Endothelial cell (in vitro differentiated cells): ENCODE measurements at places on chromosomes 4 and X.

GRCh38 chr4:99821918-99822503 is 5.4 kb downstream of the DAPP1 start:
- no peak for DNase-seq

DNA sequence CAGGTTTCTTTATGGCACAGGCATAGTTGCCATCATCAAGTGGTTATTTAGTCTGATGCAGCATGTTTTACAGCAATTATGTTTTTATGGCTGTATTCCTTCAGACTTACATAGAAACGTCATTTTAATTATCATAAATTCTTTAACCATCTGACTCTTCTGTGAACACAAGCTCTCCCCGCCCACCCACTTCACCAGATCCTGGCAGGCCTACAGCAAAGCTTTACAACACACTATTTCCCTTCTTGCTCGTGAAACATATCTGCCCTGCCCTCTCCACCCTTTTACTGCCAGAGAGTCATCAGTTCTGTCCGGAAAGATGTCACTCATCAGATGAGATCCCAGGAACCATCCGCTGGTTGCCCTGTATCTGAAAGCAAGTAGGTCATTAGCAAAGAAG is 120.5 kb downstream of the HS6ST2 start:
- no peak for DNase-seq

GRCh38 chrX:69158166-69158980 is 6.9 kb downstream of the PJA1 start:
- peak; percentile 24 for DNase-seq

GRCh38 chr4:53592122-53592521 is 836 bp upstream of the LNX1 start:
- peak; percentile 9 for DNase-seq

- no peak for DNase-seq
Observed at GRCh38 chr4:74667944-74668343, 126.4 kb downstream of the BTC start.
